ENCODE measurements at places on chromosomes 2 and 18.

- no peak for DNase-seq
Measured at GRCh38 chr2:232333361-232334135, 45.0 kb upstream of the ALPP start.

DNA sequence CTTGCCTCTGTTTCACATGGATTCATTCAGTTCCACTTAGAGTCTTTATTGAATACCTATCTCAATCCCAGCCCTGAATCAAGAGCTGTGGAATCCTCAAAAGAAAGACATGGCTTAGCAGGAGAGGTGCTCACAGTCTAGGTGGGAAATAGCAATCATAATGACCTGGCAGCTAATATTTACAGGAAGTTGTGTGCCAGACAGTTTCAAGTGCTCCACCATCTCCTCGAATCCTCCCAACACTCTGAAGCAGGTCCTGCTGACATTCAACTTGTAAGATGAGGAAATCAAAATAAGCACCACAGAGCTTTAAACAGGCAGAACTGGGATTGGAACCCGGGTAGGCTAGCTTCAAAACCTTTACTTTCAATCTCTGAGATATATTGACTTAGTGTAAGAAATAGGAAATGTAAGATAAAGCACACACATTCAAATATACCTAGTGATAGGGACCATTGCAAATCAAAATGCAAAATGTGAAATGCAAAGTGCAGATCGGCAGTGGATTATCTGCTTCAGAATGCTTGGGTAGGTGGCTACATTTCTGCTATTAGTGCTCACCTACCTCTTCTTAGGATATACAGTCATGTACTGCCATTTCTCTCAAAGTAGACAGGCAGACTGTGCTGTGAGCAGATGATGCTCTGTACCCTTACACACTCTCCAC lies 182.0 kb downstream of the PRKCE start:
- DNase-seq: no peak

DNA sequence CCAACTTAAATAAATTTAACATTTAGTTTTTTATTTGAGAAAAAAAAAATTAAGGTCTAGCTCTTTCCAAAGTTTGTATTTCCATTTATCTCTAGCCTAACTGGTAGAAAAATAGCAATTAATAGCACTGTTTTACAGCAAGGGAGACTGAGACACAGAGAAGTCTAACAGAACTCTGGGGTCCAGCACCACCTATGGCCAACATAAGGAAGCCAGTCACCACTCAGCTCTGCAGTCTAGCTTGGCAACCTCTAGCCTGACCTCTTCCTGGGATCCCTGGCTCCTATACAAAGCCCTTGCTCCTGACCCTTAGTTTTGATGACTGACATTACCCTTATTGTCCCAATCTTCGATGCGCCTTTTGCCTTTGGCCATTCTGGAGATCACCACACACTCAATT lies 114.1 kb upstream of the TLK1 start:
- DNase-seq: no peak

DNA sequence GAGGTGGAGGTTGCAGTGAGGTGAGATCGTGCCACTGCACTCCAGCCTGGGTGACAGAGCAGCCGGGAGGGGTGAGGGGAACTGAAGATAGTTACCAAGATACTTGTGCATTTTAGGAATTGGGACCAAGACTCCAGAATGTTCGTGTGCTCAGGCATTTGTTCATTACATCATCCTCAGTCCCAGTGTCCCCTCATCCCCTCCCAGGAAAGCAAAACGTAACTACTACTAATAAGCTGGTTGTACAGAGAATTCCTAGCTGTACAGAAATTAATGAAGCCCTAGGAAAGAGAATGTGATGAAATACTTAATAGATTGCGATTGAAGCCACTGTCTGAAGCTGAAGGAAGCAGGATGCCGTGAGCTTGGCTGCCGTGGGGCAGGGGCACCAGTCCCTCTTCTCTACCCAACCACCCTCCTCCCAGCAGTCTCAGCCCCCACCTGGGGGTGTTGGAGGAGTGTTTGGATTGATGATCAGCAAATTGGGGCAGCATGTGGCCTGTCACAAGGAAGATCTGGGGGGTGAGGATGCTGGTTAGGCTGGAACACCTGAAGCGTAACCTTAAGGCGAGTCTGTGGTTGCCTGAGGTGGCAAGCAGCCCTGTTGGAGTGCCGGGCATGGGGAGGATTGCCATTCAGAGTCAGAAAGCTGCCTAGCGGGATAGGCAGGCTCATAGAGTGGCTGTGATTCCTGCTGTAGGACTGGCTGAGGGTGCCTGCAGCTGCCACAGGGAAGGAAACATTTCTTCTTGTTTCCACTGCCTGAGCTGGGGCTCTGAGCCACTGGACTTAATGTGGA lies 140.9 kb downstream of the SH3RF3 start:
- no peak for DNase-seq

- DNase-seq: no peak
Measured at GRCh38 chr2:217790195-217790594, 212.6 kb downstream of the TNS1 start.

GRCh38 chr2:131394147-131394931 lies 30.4 kb upstream of the RAB6D start:
- DNase-seq: no peak

- DNase-seq: no peak
Measured at GRCh38 chr2:121947674-121948073, 192.2 kb downstream of the TSN start.

- no peak for DNase-seq
Measured at GRCh38 chr18:75139226-75139911, 69.6 kb downstream of the PTGR3 start.

GRCh38 chr2:200354833-200355751 lies 48.6 kb downstream of the SPATS2L start:
- DNase-seq: no peak

GRCh38 chr2:133755480-133756300 lies 187.4 kb upstream of the NCKAP5 start:
- DNase-seq: no peak

DNA sequence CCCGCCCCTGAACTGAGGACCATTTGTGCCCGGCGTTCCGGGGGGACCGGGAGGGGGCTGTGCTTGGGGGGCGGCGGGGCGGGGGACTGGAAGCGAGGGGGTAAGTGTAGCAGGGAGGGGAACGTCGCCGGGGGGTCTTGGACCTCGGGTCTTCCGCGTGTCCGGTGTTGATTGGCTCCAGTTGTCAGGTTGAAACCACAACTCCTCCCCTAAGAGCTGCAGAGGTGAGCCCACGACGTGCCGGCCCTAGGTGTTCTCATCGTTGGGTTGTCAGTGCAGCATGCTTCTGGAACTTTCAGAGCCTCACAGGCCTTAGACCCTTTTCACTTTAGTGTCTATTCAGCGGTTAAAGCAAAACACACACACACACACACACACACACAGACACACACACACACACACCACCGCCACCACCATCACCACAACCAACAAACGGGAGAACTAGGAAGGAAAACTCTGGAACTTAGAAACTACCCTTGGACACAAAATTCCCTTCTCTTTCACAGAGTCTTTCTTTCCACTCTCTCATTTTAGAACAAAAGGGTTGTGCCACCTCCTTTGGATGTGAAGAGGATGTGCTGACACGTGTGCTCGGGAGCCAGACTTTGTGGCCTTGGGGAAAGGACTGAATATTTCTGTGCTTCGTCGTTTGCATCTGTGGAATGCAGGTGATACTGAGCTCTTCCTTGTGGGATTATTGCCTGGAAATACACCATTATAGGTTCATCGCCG lies 6.7 kb upstream of the DLX2 start:
- DNase-seq: no peak

DNA sequence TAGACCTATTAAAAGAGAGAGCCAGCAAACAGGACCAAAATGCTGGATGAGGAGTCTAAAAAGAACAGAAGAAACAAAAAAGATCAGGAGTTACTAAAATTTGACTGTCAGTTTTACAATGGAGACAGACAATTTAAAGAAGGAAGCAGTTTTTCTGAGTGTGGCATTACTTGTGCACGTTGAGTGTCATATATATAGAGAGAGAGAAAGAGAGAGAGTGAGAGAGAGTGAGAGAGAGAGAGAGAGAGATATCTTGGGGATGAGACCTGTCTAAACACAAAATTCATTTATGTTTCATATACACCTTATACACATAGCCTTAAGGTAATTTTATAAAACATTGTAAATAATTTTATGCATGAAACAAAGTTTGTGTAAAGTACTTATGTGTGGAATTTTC lies 2.1 kb upstream of the GALNT3 start:
- DNase-seq: no peak

DNA sequence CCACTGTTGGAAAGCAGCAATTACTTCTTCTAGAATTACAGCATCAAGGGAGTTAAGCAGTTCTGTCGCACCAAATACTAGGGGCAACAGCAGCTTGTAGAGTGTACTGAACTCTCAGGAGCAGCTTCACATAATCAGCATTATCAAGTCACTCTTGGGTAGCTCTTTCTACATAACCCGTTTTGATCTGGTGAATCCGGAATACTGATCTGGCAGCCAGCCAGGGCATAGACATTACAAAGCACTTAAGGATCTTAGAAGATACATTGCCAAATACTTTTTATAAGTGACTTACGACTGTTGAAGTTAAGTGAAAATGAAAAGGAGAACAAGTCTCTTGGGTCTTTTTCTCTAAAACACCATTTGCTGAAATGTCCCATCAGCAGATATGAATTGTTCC lies 73.2 kb upstream of the NETO1 start:
- no peak for DNase-seq

- no peak for DNase-seq
Measured at GRCh38 chr2:171141320-171141719, 19.4 kb downstream of the TLK1 start.

- no peak for DNase-seq
Measured at GRCh38 chr2:226963528-226963927, 127.7 kb downstream of the RHBDD1 start.

DNA sequence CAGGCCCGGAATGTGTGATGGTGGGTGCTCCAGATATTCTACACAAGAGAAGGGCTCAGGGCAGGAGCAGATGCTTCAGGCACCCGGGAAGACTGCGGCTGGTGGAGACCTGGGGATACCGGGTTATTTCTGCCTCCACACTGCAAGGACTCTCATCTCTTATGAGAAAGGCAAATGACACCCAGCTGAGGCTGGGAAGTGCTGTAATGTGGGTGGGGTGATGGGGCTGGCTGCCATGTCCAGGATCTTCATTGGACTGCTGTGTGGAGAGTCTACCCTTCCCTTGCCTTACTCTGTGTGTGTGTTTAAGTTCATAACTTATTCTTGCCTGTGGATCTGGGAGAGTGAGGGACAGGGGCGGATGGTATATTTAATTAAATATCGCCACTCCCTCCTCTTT lies 124.1 kb downstream of the KLHL29 start:
- no peak for DNase-seq

DNA sequence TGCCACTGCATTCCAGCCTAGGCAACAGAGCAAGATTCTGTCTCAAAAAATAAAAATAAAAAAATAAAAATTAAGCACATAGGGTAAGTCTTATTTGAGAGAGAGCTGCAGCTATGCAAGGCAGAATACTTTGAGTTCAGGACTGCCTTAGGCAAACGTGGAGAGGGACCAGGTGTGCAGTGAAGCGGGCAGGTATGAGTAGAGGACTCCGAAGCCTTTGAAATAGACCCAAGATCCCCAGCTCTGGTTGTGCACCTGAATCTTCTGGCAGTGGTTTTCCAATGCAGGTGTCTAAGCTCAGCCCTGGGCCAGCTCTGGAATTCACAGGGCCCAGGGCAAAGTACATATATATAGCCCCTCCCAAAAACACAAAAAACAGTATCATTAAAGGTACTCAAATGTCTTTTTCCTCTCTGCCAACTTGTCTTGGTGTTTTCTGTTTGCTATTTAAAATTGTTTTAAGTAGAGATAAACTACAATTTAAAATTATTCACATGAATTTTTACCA lies 21.2 kb downstream of the TGIF1 start:
- no peak for DNase-seq

DNA sequence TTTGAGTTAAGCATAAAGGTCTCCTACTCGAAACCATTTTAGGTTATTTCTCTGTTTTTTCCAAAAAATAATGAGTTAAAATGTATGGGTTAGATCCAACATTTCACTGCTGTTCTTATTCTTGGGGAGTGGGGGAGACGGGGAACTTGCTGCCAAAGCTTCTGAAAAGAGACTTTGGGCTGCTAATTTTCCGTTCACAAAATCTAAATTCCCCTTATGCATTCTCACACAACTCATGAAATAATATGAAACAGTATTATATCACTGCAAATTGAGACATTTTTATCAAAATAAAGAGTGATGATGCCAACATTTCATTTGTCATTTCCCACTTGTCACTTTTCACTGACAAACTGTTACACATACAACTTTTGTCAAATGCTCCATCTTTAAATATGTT lies 7.8 kb downstream of the SATB2 start:
- DNase-seq: no peak

- DNase-seq: no peak
Measured at GRCh38 chr2:201907563-201907881, 101.2 kb downstream of the CDK15 start.

- no peak for DNase-seq
Measured at GRCh38 chr2:223744580-223744979, 92.8 kb downstream of the AP1S3 start.

DNA sequence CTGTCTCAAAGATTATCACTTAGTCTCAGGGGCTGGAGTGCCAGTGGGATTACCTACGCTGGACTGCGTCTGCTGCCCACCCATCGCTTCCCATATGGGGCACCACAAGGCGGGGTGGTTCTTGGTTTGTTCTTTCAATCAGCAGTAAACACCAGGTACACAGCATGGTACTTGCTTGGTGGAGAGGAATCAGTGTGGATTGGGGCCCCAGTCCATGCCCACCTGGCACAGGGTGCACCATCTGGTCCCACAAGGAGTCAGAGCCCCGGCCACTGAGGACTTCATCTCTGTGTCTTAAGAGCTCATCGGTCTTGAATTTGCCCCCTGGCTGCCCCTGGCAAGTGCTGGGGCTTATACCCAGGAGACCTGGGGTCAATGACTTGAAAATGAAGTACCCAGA lies 96.2 kb downstream of the GLI2 start:
- DNase-seq: no peak

GRCh38 chr2:146939991-146940685 lies 904.7 kb upstream of the ACVR2A start:
- no peak for DNase-seq

DNA sequence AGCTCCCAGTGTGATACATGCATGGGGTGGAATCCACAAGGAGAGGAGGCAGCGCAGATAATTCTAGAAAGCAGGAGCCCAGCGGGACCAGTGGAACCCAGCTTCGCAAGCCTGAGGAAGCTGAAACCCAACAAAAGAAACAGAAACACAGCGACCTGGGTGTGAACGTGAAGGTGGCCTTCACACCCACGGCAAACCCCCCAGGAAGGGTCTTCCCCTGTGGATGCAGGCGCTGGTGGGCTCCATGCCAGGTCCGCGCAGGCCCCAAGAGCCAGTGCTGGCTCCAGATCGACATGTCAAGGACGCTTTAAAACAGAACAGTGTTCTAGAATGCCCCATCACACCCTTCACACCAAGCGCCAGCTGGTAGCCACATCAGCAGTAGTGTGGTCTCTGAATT lies 22.1 kb downstream of the KIF1A start:
- DNase-seq: no peak

GRCh38 chr2:86069091-86069685 lies 36.5 kb downstream of the POLR1A start:
- DNase-seq: no peak
